ENCODE measurements at places on chromosomes 7 and 10. TPM values are rescaled to one million over a fixed set of nuclear protein-coding genes. Genes with fewer than 3 reads are reported as not detected.

The CABCOCO1 gene
- total RNA-seq = 1.4 TPM

The AGBL3 gene
- 2.9 TPM for total RNA-seq

The CPXM2 gene
- 9.5 TPM for total RNA-seq

The FBXL13 gene
- 3.2 TPM for total RNA-seq

The IL6 gene
- total RNA-seq = 0.64 TPM

The OIT3 gene
- 2.4 TPM for total RNA-seq

The TAS2R4 gene
- total RNA-seq = 4.7 TPM

The RBM20 gene
- total RNA-seq = 5.4 TPM

The LAMB1 gene
- total RNA-seq = 493 TPM

The TSPAN15 gene
- total RNA-seq = 52.1 TPM

The NRP1 gene
- total RNA-seq = 170 TPM

The FAM241B gene
- total RNA-seq = 4.1 TPM

The MYO1G gene
- total RNA-seq = 3.6 TPM

The SPDYE1 gene
- total RNA-seq = not detected

The METTL2B gene
- 25.9 TPM for total RNA-seq

The PTPN20 gene
- 3.6 TPM for total RNA-seq

The CALHM3 gene
- total RNA-seq = not detected

The CDK1 gene
- 27.1 TPM for total RNA-seq

The VAX1 gene
- total RNA-seq = not detected

The CPA2 gene
- 0.18 TPM for total RNA-seq

The FERD3L gene
- total RNA-seq = not detected

The NEUROG3 gene
- not detected for total RNA-seq

The FANK1 gene
- 4.9 TPM for total RNA-seq

The SHTN1 gene
- total RNA-seq = 5.3 TPM

The GPR26 gene
- not detected for total RNA-seq

The DDX56 gene
- 52.4 TPM for total RNA-seq

The FFAR4 gene
- total RNA-seq = 0.23 TPM

The ADRA2A gene
- total RNA-seq = 7.1 TPM

The SFTPA2 gene
- not detected for total RNA-seq

The ATAD1 gene
- 33.1 TPM for total RNA-seq

The PNLIPRP1 gene
- total RNA-seq = not detected

The GATA3 gene
- 26.7 TPM for total RNA-seq

Data from metanephros (tissue), 2 donors.